ENCODE measurements at places on chromosomes 5 and 9. TPM values are rescaled to one million over a fixed set of nuclear protein-coding genes. Genes with fewer than 3 reads are reported as not detected.

KCNT1 gene
- total RNA-seq = not detected

C9orf50 gene
- not detected for total RNA-seq

FBXO10 gene
- 15.0 TPM for total RNA-seq

PLCXD3 gene
- not detected for total RNA-seq

IDNK gene
- 9.5 TPM for total RNA-seq

SLC22A4 gene
- 7.7 TPM for total RNA-seq

MYORG gene
- total RNA-seq = 1.2 TPM

PCDHGB5 gene
- total RNA-seq = 11.8 TPM

IFNA21 gene
- not detected for total RNA-seq

RANBP3L gene
- 0.09 TPM for total RNA-seq

PCDHA1 gene
- under 0.01 TPM for total RNA-seq

ASTN2 gene
- total RNA-seq = 1.2 TPM

MZB1 gene
- 0.22 TPM for total RNA-seq

IFNK gene
- not detected for total RNA-seq

PCDHA2 gene
- total RNA-seq = under 0.01 TPM

SMC2 gene
- total RNA-seq = 8.9 TPM

PCDHGA12 gene
- 1.5 TPM for total RNA-seq

HSD17B4 gene
- 144 TPM for total RNA-seq

GHR gene
- 5.1 TPM for total RNA-seq

TMED7 gene
- total RNA-seq = 96.3 TPM

FBLL1 gene
- total RNA-seq = 0.98 TPM

Measured in dermis lymphatic vessel endothelial cell (primary cell).